Hematopoietic multipotent progenitor cell (in vitro differentiated cells): ENCODE measurements at places on chromosomes 13 and 19. TPM values are rescaled to one million over a fixed set of nuclear protein-coding genes. Genes with fewer than 3 reads are reported as not detected.

GRCh38 chr19:33071887-33072286 lies 7.2 kb upstream of the RHPN2 start:
- no peak for DNase-seq

GRCh38 chr19:4368128-4368820 lies 24.9 kb downstream of the MPND start:
- no peak for DNase-seq

Gene KLC3
- total RNA-seq: under 0.01 TPM

GRCh38 chr19:6686628-6686975 lies 16.6 kb upstream of the TNFSF14 start:
- no peak for DNase-seq

Gene TMEM59L
- not detected for total RNA-seq

GRCh38 chr19:40280608-40281221 lies 4.4 kb downstream of the AKT2 start:
- DNase-seq: no peak

GRCh38 chr13:26495750-26496149 lies 61.7 kb upstream of the WASF3 start:
- DNase-seq: no peak

GRCh38 chr13:25846222-25846984 lies 205.4 kb downstream of the SHISA2 start:
- DNase-seq: no peak

Gene TEX101
- not detected for total RNA-seq

DNA sequence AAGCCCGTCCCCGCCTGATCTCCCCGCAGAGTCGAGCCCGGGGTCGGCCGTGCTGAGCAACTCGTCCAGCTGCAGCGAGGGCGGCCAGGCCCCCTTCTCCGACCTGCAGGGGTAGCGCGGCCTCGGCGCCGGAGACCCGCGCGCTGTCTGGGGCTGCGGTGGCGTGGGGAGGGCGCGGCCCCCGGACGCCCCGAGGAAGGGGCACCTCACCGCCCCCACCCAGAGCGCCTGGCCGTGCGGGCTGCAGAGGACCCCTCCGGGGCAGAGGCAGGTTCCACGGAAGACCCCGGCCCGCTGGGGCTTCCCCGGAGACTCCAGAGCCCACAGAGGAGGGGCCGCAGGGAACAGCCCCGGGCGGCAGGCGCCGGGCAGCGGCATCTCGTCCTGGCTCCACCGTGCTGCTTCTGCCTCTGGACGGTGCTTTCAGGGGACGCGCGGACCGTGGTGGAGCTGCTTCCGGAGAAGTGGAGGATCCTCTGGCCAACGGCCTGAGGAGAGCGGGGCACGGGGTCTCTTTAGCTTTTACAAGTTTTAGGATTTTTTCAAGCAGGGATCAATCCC lies 8.8 kb upstream of the F7 start:
- DNase-seq: no peak

DNA sequence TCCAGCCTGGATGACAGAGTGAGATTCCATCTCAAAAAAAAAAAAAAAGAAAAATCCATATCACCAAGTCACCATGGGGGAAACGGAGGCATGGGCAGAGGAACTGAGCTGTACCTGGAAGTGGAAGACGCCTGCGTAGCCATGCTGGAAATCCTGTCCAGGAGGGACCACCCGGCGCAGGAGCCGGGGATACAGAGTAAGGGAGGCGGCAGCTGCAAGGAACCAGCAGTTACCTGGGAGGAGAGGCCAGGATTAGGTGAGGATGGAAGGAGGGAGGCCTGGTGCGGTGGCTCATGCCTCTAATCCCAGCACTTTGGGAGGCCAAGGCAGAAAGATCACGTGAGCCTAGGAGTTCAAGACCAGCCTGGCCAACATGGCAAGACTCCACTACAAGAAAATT lies 2.0 kb downstream of the CAPN12 start:
- DNase-seq: no peak

Gene OLFM4
- 0.27 TPM for total RNA-seq

DNA sequence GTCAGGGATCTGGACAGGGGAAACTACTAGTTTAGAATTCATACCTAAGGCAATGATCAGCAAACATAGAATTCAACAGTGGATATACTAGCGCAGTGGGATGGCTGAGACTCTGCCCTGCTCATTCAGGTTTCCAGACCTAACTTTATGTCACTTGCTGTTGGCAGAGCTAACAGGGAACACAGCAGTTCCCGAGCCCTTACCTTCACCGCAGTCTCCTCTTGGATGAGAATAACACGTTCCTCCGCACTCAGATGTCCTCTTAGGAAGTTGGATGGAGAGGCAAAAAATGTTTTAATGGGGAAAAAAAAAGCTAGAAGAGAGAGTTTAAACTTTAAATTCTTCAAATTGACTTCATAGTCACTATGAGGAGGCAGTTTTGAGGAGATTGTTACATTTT lies 159.7 kb upstream of the FREM2 start:
- no peak for DNase-seq

DNA sequence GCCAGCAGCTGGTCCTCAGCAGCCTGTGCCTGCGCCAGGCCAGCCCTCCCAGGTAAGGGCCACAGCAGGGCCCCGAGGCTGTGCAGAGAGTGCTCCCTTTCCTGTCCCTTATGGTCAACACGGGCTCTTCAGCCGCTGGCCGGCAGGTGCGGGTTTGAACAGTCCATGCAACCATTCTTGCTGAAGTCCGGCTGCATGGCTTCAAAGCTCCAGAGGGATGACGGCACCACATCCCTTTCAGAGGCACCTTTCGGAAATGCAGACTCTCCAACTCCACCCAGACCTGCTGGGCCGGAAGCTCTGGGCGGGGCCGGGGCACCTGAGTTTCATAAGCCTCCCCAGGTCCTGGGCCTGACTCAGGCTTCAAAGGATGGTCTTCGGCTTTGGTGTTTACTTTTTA lies 81.3 kb downstream of the SPACA7 start:
- no peak for DNase-seq

- DNase-seq: no peak
These were observed 52.8 kb downstream of the THSD1 start for GRCh38 chr13:52353193-52353592.

GRCh38 chr13:99572921-99573320 lies 71.6 kb downstream of the TM9SF2 start:
- no peak for DNase-seq

Gene PSG11
- total RNA-seq: not detected

Gene SETDB2
- 10.0 TPM for total RNA-seq

DNA sequence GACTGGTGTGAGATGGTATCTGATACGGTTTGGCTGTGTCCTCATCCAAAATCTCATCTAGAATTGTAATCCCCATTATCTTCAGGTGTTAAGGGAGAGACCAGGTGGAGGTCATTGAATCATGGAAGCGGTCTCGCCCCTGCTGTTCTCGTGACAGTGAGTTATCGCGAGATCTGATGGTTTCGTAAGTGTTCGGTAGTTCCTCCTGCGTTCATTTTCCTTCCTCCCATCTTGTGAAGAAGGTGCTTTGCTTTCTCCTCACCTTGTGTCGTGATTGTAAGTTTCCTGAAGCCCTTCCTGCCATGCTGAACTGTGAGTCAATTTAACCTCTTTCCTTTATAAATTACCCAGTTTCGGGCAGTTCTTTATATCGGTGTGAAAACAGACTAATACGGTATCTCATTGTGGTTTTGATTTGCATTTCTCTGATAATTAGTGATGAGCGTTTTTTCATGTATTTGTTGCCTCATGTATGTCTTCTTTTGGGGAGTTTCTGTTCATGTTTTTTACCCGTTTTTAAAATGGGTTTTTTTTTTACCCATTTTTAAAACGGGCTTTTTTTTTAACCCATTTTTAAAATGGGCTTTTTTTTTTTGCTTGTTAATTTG lies 102.8 kb upstream of the SLC10A2 start:
- DNase-seq: no peak

Gene ZNF681
- total RNA-seq: 2.2 TPM

- DNase-seq: no peak
These were observed 11.7 kb downstream of the KCTD12 start for GRCh38 chr13:76874479-76874878.

GRCh38 chr19:45471111-45471930 lies 3.5 kb downstream of the FOSB start:
- DNase-seq: no peak

DNA sequence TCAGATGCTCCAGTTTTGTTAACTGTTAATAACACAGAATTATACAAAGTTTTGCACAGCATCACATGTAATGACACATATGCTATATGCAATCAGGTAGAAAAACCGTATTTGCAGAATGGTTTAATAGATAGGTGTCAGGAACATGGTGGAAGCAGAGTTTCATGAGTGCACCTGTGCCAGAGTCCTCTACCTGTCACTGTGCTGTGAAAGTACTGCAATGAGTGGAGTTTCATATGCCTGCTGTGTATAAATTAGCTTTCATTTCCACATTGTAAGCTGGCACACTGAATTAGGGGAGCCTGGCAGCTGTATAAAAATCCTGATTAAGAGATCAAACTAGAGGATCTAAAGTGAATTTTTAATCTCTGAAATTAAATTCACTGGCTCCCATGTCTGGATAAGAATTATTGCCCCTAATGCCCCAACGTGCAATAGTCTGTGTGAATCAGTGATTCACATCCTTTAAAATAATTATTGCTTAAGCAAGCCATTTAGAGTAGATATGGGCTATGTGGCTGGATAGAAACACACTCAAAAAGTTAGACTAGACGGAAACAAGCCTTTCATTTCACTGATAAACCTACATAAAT lies 8.5 kb upstream of the EEF1AKMT1 start:
- DNase-seq: no peak

GRCh38 chr13:48278806-48279205 lies 24.7 kb upstream of the RB1 start:
- DNase-seq: no peak

DNA sequence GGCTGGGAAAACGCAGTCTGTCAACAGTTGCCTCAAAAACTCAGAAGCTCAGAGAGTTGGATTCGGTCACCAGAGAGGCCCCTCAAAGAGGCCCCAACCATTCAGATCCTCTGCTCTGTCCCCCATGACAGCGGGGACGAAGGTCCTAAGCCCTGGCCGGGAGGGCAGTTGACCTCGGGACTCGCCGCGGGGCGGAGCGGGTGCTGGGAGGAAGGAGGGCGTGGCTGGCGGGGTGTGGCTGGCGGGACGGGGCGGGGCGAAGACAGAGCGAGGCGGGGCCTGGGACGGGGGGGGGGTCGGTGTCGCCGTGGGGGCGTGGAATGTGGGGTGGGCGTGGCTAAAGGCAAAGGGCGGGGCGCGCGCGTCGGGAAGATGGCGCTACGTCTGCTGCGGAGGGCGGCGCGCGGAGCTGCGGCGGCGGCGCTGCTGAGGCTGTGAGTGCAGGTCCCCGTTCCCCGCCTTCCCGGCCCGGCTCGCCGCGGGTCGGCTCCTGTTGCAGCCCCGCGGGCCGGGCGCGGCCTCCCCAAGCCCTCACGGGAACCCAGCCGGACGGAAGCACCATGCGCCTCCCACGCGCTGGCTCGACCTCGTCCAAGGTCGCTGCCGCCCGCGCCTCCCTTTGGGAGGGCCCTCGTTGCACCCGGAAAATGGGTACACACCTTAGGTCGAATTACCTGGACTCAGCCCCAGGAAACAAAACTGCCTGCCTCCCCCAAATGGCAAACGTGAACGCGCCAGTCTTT lies 105.2 kb downstream of the TM9SF2 start:
- DNase-seq: peak; percentile 85

GRCh38 chr13:93080587-93080986 lies 146.0 kb upstream of the GPC6 start:
- no peak for DNase-seq

Gene RDH8
- not detected for total RNA-seq

DNA sequence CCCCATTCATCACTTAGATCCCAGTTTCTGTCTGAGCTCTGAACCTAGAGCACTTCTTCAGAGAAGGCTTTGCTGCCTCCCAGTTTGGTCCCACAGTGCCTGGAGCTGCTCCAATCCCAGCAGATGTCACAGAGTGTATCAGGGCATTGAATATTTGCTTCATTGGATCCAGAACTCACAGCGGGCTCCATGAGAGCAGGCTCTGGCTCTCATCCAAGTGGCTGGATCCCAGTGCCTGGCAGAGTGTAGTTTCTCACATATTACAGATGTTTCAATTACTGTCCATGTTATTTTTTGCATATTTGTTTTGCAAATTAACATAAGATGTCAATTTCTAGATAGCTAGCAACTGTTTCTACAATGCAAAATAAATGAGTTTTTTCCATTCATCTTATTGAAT lies 50.6 kb downstream of the MYO16 start:
- DNase-seq: no peak

Gene KLK10
- total RNA-seq: not detected

DNA sequence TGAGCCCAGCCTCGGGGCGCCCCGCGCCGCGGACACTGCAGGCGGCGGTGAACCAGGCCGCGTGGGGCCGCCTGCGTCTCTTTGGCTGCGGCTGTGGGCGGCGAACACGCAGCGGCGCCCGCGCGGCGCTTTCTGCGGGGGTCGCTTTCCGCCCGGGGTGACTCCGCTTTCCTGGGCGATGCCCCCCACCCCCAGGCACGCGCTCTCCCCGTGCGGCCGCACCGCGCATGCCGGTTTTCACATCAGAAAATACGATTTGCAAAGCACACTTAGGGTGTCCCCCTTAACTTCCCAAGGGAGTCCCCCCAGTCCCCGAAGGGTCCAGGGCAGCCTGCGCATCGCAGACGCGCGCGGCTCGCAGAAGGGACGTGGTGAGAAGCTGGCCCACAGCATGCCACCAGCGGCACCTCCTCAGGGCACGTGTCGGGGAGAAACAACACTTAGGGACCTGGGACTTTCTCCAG lies 5.3 kb downstream of the F7 start:
- DNase-seq: no peak
